ENCODE measurements at places on chromosomes 6 and 20.

DNA sequence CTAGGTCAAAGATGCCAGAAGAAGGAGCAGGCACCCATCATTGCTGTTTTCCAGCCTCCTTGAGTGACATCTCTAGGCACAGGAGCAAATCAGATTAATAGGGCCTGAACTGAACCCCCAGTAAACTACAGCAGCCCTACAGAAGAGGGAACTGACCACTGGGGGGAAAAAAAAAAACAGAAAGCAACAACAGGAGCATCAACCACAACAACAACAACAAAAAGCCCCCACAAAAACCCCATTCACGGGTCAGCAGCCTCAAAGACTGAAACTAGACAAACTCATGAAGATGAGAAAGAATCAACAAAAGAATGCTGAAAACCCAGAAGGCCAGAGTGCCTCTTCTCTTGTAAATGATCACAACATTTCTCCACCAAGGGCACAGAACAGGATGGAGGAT, 537.4 kb upstream of the BTBD3 start:
- no peak for DNase-seq

DNA sequence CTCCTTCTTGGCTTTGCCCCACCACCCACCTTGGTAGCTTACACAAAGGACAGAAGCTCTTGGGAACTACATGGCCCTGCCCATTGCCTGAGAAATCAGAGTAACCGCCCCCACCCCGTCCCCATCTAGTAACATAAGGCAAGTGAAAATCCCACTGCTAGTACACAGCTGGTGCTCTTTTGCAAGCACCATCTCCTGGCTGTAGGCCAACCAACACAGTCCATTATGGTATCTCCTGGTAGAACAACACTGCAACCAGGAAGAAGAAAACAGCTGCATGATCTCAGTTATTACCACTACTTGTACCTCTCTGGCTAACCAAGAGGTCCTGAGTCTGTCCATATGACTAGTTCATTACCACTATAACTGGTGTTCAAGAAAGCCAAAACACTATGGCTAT, 841.1 kb upstream of the MANEA start:
- DNase-seq = no peak

GRCh38 chr20:51935003-51935358, 132.7 kb upstream of the SALL4 start:
- no peak for DNase-seq

DNA sequence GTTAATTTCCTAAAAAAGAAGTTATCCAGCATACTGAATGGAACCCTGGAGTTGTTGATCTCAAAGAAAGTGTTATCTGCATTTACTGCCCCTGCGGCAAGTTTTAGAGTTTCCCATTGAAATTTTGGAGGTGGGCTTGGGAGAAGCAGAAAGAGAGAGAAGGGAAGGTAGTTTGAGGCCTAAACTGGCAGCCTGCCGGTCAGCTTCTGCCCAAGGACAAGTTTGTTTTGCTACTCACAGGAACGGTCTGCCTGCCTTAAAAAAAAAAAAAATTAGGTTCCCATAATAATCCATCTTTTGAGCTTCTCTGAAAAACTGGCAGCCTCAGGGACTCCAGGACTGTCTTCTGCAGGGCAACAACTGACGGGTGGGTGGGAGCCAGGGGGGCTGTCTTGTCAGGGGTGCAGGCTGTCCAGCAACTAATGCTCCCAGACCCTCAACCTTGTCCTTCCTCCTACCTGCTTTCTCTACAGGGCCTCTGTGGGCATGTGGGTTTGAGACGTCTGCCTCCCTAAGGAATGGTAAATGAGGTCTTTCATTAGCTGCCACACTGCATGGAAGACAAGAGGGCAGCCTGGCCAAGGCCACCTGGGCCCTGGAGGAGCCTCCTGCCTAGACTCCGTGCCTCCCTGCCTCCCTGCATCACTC, 176.1 kb upstream of the KCNG1 start:
- DNase-seq = no peak
